ENCODE measurements at places on chromosomes 13 and 19.
A peak's percentile ranks its signal among the peaks of the same experiment; 100 is the strongest.

DNA sequence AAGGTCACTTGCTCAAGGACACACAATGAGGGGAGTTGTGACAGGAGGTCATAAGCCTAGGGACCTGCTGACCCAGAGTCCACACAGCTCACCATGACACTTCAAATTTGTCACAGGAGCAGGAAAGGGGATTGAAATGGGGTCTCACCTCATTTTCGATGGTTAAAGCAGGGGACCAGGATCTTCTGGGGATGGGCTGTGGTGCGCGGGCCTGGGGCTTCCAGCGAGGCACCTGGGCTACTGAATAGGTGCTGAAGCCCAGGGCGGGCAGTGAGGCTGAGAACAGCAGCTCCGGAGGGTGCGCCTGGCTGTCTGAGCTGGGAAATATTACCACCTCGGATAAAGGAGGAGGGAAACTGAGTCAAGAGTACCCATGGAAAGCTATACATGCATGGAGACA, 11.0 kb downstream of the MAN2B1 start:
- H3K36me3 ChIP-seq, result no peaks in the 10 kb centered on the region
- H3K4me1 ChIP-seq, result no peaks in the 10 kb centered on the region
- H3K27me3 ChIP-seq, result no peaks in the 10 kb centered on the region
- H3K27ac ChIP-seq, result no peak overlapping the region
- no peak for DNase-seq

GRCh38 chr19:36627057-36627456, 21.9 kb downstream of the ZNF382 start:
- H3K27me3 ChIP-seq, result no peaks in the 10 kb centered on the region
- DNase-seq, result no peak
- H3K36me3 ChIP-seq, result no peaks in the 10 kb centered on the region
- H3K4me3 ChIP-seq, result no peak overlapping the region
- H3K4me1 ChIP-seq, result no peaks in the 10 kb centered on the region
- H3K27ac ChIP-seq, result no peak overlapping the region

DNA sequence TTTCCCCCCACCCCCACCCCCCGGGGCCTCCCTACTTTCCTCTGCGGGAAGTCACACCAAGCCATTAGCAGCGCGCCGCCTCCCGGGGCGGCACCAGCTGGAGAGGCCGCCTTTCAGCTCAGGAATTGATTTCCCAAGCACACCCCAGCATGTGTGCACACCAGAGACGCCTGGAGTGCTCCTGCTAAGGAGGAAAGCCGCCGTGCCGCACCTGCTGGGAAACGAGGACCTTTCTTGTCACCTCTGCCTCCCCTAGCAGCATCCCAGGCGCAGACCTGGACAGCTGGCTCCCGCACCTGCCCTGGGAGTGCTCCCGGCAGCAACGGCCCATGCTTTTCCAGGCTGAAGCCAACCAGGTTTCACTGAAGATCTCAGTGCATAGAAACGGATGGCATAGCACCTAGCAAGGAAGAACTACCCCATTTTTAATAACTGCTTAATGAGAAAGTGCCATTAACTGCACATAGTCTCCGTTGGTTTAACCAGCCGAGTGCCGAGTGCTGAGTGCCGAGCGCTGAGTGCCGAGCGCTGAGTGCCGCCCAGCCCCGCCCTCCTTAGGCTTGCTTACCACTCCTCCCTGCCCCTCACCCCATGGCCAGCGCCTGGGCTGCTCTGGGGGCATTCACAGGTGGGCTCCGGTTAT, 165.0 kb downstream of the USP12 start:
- peaks cover 26% of the 10 kb centered on the region for H3K4me1 ChIP-seq
- no peaks in the 10 kb centered on the region for H3K27me3 ChIP-seq

DNA sequence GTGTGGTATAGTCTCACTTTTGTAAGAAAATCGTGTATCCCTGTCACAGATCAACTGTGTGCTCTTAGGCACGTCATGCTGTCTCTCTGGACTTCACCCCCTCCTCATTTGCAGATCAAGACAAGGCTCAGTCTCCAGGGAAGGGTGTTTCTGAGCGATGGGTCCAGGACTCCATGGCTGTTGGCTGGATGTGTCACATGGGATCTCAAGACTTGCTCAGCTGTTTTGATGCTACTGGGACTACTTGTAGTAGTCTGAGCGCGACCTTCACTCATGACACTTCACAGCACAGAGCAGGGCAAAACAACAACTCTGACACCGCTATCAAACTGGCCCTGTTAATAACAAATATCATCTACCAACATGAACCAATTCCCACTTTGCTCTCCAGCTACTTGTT, 36.2 kb downstream of the SMAD9 start:
- peaks cover 4% of the 10 kb centered on the region for H3K4me1 ChIP-seq
- H3K36me3 ChIP-seq, result no peaks in the 10 kb centered on the region
- no peaks in the 10 kb centered on the region for H3K27me3 ChIP-seq
- H3K4me3 ChIP-seq, result no peak overlapping the region
- H3K27ac ChIP-seq, result no peak overlapping the region
- DNase-seq, result no peak

- no peak overlapping the region for H3K27ac ChIP-seq
- DNase-seq, result no peak
- no peaks in the 10 kb centered on the region for H3K36me3 ChIP-seq
- no peaks in the 10 kb centered on the region for H3K4me1 ChIP-seq
Observed at GRCh38 chr19:35451338-35452096, 3.5 kb downstream of the FFAR2 start.

DNA sequence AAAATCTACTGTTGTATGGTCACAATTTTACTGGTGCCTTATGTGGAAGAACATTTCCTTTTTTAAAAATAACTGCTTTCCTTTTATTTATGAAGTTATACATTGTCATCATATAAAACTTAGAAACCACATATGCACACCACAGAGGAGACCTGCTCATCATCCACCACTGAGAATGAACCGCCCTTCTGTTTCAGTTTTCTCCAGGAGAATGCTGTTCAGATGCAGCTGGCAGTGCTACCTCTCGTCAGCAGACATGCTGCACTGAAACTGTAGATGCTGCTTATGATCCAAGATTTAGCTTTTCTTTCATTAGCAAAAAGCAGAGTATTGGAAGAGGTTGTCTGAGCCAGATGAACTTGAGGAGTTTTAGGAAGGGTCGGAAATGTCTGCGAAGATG, 10.1 kb downstream of the SLC25A15 start:
- H3K4me3 ChIP-seq, result no peak overlapping the region
- H3K4me1 ChIP-seq, result no peaks in the 10 kb centered on the region
- no peak overlapping the region for H3K27ac ChIP-seq
- no peak for DNase-seq

DNA sequence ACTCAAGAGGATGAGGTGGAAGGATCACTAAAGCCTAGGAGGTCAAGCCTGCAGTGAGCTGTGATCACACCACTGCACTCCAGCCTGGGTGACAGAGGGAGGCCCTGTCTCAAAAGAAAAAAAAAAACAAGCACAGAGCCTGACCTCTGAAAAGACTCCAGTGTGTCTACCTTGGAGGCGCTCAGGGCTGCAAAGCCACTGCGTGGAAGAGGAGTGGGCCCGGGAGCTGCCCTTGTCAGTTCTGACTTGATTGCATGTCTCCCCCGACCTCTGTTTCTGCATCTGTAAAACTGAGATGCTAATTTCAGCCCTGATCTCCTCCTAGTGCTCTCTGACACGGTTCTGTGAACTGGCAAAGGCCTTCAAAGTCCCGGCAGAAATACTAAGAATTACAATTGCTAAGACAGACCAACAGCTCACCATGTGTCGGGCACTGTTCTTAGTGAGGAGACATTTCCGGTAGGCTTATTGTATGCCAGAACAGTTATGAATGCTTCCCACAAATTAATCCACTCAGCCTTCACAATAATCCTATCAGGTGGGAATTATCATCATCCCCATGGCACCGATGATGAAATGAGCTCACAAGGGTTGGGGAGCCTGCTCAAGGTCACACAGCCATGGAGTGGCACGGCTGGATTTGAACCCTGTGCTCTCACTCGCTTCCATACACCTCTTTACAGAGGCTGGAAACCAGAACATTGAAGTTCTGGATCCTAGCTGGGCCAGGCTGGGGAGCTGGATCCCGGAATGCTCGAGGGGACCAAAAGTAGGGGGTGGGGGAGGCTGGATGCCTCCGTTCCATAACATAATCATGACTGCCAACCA, 3.5 kb downstream of the AKT2 start:
- peaks cover 9% of the 10 kb centered on the region for H3K36me3 ChIP-seq
- H3K27me3 ChIP-seq, result no peaks in the 10 kb centered on the region
- peak overlapping the region; percentile 82 for H3K27ac ChIP-seq
- DNase-seq, result no peak
- H3K4me1 ChIP-seq, result peaks cover 77% of the 10 kb centered on the region

GRCh38 chr19:12485052-12485416, 418 bp upstream of the ZNF709 start:
- no peak for DNase-seq
- peak overlapping the region; percentile 80 for H3K4me3 ChIP-seq
- H3K4me1 ChIP-seq, result peaks cover 8% of the 10 kb centered on the region

DNA sequence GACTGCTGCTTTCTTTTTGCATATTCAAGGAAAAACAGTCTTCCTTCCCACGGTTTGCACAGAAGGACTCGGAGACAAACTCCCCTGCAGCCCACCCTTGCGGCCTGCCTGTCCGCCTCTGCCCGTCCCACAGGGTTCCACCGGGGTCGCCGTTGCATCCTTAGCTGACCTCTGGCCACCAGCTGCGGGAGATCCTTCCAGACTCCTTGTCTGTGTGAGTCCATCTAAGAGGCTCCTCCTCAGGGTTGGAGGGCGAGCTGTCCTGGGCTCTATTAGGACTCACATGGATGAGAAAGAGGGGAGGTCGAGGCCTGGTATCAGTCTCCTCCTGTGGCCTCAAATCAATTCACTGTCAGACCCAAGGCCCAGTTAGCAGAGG, 39.2 kb downstream of the KLF2 start:
- no peak overlapping the region for H3K4me3 ChIP-seq
- H3K27ac ChIP-seq, result no peak overlapping the region
- no peaks in the 10 kb centered on the region for H3K27me3 ChIP-seq
- no peak for DNase-seq
- no peaks in the 10 kb centered on the region for H3K4me1 ChIP-seq

DNA sequence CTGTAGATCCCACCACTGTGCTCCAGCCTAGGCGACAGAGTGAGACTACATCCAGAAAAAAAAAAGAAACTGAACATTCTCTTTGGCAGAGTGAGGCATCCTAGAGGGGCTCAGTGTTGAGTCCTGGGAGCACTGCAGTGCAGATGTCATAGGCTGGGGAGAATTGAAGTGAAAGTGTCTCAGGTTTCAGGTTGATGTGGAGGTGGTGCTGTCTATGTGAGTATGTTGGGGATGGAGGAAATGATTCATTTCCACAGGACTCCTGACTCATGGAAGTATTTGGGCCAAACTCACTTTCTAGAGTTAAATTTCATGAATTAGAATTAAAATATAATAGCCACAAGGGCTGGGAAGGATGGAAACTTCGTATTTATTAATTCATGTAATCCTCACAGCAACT, 134.4 kb upstream of the TSC22D1 start:
- no peaks in the 10 kb centered on the region for H3K27me3 ChIP-seq
- H3K36me3 ChIP-seq, result no peaks in the 10 kb centered on the region
- no peak overlapping the region for H3K27ac ChIP-seq
- DNase-seq, result no peak
- H3K4me1 ChIP-seq, result peaks cover 6% of the 10 kb centered on the region
- no peak overlapping the region for H3K4me3 ChIP-seq

GRCh38 chr19:36103842-36104552, 6.9 kb upstream of the OVOL3 start:
- peaks cover 6% of the 10 kb centered on the region for H3K36me3 ChIP-seq
- DNase-seq, result no peak
- no peak overlapping the region for H3K27ac ChIP-seq

- H3K36me3 ChIP-seq, result no peaks in the 10 kb centered on the region
- H3K27me3 ChIP-seq, result no peaks in the 10 kb centered on the region
- no peak overlapping the region for H3K4me3 ChIP-seq
- no peaks in the 10 kb centered on the region for H3K4me1 ChIP-seq
- no peak overlapping the region for H3K27ac ChIP-seq
Observed at GRCh38 chr13:45542391-45542790, 73.1 kb downstream of the ERICH6B start.

GRCh38 chr13:35954207-35954560, 177.0 kb downstream of the DCLK1 start:
- no peaks in the 10 kb centered on the region for H3K4me1 ChIP-seq
- no peak for DNase-seq
- no peaks in the 10 kb centered on the region for H3K27me3 ChIP-seq
- no peaks in the 10 kb centered on the region for H3K36me3 ChIP-seq

GRCh38 chr13:83121896-83122295, 760.4 kb downstream of the SLITRK1 start:
- H3K4me3 ChIP-seq, result no peak overlapping the region
- H3K4me1 ChIP-seq, result no peaks in the 10 kb centered on the region
- H3K27ac ChIP-seq, result no peak overlapping the region
- no peaks in the 10 kb centered on the region for H3K36me3 ChIP-seq
- DNase-seq, result no peak

DNA sequence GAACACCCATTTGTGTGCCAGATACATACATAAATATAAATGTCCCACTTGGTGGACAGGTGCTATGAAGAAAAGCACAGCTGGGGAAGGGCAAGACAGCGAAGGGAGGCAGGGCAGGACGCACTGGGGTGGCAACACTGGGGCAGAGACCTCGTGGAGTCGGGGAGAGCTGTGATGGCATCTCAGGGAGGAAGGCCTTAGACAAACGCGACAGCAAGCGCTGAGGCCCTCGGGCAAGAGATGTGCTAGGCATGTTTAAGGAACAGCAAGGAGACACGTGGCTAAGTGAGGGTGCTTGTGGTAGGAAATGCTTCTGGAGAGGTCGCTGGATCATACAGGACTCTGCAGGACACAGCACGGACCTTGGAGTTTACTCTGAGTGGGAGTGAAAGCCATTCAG, 23.3 kb upstream of the CCNP start:
- H3K4me3 ChIP-seq, result no peak overlapping the region
- H3K27ac ChIP-seq, result no peak overlapping the region
- no peak for DNase-seq
- peaks cover 34% of the 10 kb centered on the region for H3K36me3 ChIP-seq

- H3K36me3 ChIP-seq, result no peaks in the 10 kb centered on the region
- no peaks in the 10 kb centered on the region for H3K27me3 ChIP-seq
- DNase-seq, result no peak
Observed at GRCh38 chr19:17471410-17472125, 1.2 kb downstream of the SLC27A1 start.

- H3K4me3 ChIP-seq, result no peak overlapping the region
- no peaks in the 10 kb centered on the region for H3K27me3 ChIP-seq
- H3K27ac ChIP-seq, result no peak overlapping the region
- H3K36me3 ChIP-seq, result no peaks in the 10 kb centered on the region
- no peak for DNase-seq
Observed at GRCh38 chr19:14015524-14016035, 9.5 kb upstream of the RFX1 start.

- no peak for DNase-seq
- H3K36me3 ChIP-seq, result no peaks in the 10 kb centered on the region
- H3K4me1 ChIP-seq, result no peaks in the 10 kb centered on the region
- no peaks in the 10 kb centered on the region for H3K27me3 ChIP-seq
Observed at GRCh38 chr13:99828123-99828522, 143.4 kb downstream of the ZIC5 start.

DNA sequence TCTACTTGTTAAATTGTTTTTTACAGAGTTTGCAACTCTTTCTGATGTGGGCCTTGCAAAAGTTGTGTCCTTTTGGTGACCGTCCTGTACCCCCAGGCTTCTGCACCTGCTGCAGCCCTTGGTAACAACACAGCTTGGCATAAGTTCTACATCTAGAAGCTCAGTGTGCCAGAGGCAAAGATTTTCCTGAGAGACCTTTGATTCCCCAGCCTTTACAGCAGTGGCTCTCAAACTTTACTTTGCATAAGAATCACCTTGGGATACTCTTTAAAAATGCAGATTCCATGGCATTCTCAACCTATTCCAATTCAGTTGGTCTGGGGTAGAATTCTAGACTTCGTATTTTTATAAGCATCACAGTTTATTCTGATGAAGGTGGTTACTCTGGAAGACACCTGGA, 260.9 kb downstream of the DCT start:
- H3K4me1 ChIP-seq, result no peaks in the 10 kb centered on the region
- H3K27ac ChIP-seq, result no peak overlapping the region
- DNase-seq, result no peak
- no peak overlapping the region for H3K4me3 ChIP-seq
